T-cell (primary cell): ENCODE measurements at places on chromosomes 13 and 19.

GRCh38 chr13:19573120-19573716 is 11.9 kb upstream of the TPTE2 start:
- DNase-seq, result no peak

DNA sequence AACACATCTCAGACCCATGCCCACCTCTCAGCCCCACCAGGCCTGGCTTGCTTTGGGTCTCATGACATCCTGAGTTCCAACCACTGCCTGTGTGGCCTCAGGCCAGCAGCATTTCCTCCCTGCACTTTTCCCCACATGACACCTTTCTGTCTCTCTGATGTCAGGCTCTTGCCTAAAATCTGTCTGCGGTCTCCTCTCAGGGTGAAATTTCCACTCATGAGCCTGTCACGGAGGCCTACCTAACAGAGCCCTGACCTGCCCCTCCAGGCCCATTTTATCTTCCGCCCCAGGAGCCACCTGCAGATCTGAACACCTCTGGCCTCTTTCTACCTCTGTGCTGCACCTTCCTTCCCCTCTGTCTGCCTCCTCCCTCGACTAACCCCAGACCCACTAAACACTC is 93.5 kb downstream of the ZDHHC20 start:
- DNase-seq, result peak; percentile 6

- DNase-seq, result no peak
Observed at GRCh38 chr19:17074634-17075034, 618 bp downstream of the HAUS8 start.

GRCh38 chr13:75635828-75636435 is at the start of gene LMO7:
Gene LMO7, plus strand, starts transcription at chr13:75636330. Its CDS starts 328 bp downstream, at chr13:75636658.
- peak; percentile 44 for DNase-seq

- DNase-seq, result no peak
Observed at GRCh38 chr13:47678201-47678968, 322.7 kb downstream of the SUCLA2 start.

DNA sequence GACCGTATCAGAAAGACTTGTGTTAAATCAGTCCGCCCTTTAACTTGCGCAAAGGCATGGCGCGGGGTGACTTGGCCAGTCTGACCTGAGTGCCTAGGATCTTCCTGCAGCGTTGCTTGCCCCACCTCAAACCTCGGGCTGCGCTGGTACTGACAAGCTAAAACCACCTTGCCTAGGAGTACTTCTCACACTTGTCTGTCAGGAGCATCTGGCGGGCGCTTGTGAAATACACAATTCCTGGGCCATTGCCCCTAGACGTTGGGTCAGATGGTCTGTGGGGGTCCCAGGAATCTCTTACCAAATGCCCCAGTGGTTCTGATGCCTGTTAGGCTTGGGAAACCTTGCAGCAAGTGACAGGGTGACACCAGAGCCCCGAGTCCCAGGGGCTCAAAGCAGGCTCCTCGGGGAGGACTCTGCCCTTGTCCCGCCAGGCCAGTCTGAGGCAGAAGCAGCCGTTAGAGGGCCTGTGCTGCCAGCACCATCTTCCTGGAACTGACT is 12.9 kb downstream of the CEBPG start:
- no peak for DNase-seq

GRCh38 chr13:104683789-104684188 is 1617.6 kb upstream of the SLC10A2 start:
- DNase-seq, result no peak

- DNase-seq, result no peak
Observed at GRCh38 chr13:85536706-85537105, 262.5 kb downstream of the SLITRK6 start.

GRCh38 chr13:41457589-41458186 is 338 bp downstream of the RGCC start:
- no peak for DNase-seq

DNA sequence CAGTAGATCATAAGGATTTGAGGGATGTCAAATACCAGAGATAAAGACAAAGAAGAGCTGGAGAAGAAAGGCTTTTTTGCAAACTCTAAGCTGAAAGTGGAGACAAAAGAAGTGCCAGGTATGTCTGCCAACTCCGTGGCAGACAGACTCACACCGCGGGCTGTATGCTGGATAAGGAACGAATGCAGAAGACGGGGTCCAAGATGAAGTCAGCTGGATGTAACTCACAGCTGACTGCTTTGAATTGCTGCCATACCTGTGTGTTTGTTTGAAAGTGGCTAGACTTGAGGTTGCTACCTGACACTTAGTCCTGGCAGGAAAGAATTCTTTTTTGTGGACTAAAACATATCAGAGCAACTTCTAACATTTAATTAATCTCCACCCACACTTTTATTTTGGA is 398.8 kb downstream of the DLEU7 start:
- no peak for DNase-seq

- no peak for DNase-seq
Observed at GRCh38 chr13:78185700-78186099, 267.1 kb upstream of the EDNRB start.

- DNase-seq, result no peak
Observed at GRCh38 chr13:33745370-33746324, 72.3 kb upstream of the RFC3 start.

GRCh38 chr13:102318233-102318632 is 83.6 kb downstream of the FGF14 start:
- DNase-seq, result no peak

GRCh38 chr19:29836409-29836825 is 24.6 kb downstream of the CCNE1 start:
- DNase-seq, result no peak

GRCh38 chr19:57946316-57946715 is 1.2 kb downstream of the ZNF256 start:
- DNase-seq, result no peak
